ENCODE measurements at places on chromosomes 11 and 22. TPM values are rescaled to one million over a fixed set of nuclear protein-coding genes. Genes with fewer than 3 reads are reported as not detected.

DNA sequence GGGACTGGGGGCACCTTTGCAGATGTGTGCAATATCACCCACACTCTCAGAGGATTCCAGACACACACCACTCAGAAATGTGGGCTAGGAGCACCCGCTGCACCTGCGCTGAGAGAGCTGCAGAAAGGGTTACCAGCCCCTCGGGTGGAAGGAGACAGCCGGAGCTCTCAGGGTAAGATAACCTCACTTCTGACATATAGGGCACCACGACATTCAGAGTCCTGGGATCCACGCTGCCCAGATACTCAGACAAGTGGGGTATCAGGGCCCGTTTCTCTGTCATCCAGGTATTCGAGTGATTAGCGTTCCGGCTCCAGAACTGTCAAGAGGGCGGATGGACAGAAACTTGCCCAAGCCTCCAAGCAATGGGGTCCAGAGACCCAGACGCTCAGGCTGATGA is 6.2 kb upstream of the SYT8 start:
- DNase-seq, result no peak

GRCh38 chr11:14384338-14384737 is 25.4 kb upstream of the RRAS2 start:
- no peak for DNase-seq

DNA sequence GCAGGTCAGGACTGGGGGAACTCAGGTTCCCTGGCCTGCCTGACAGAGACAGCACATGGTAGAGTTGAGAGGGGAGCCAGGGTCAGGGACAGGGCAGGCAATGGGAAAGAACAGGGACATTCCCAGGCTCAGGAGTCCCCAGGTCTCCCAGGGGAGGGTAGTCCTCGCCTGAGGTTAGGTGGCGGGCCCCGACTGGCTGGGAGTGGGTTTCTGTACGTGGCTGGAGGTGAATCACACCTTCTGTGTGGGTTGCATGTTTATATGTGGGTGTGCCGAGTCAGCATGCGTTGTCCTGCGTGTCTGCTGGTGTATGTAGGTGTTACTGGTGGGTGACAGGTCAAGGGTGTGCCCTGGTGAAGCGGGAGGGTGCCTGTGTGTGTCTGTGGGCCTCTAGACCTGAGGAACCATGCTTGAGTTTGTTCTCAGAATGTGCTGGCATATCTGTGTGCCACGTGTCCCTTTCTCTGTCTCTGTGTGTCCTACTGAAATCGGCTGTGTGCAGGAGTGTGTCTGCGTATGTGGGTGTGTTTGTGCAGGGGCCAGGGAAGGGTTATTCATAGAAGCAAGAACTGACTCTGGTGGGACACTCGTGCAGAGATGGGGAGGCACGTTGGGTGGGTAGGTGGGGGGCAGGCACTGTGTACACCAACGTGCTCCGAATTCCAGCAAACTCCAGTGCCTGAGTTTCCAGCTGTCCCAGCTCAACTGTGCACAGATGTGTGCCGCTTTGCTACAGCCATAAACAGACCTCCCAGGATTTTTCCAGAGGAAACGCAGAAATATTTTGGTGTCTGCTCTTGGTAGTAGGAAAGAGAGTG is 23.8 kb upstream of the OAF start:
- peak; percentile 88 for DNase-seq

DNA sequence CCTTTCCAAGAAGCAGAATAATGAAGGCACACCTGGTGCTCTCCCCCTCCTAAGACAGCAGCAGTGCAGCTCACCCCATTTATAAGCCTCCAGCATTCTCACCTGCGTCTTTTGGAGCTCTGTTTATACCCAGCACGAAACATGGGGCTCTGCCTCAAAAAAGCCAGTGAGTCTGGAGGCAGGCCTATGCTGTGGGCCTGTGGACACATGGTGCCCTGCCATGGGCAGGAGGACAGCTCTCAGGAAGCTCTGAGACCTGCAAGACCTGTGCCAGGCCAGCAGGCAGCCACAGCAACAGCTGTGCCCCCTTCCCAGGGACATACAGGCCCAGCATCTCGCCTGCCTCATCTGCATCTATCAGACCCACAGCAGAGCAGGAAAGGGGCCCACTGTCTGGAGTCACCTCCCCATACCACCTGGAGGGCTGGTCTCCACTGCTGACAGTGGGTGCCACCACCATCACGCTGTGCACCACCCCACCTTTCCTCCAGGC is 64.2 kb downstream of the DGCR2 start:
- no peak for DNase-seq

- DNase-seq, result peak; percentile 58
These were observed 4.3 kb upstream of the OSBPL5 start for GRCh38 chr11:3169255-3170043.

- DNase-seq, result no peak
These were observed 319.9 kb downstream of the BRD1 start for GRCh38 chr22:49507607-49508292.

- no peak for DNase-seq
These were observed 21.9 kb downstream of the SBF2 start for GRCh38 chr11:10272132-10272531.

- no peak for DNase-seq
These were observed 10.0 kb upstream of the OR5M1 start for GRCh38 chr11:56624661-56625110.

DNA sequence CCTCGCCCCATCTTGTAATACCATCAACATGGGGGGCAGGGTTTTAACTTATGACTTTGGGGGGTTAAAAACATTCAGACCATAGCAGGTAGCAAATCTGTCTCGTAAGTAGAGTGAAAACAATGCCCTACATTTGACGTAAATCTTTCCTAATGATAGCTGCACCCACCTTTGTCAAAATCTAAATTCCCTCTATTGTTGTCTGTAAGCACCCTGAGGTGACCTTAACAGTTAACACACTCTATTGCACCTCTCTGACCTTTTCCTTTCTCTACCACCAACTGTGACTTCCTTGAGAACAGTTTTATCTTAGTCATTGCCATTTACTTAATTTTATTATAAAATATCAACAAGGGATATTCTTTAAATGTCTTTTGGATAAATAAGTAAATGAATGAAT is 1024.9 kb upstream of the CNTN5 start:
- no peak for DNase-seq

DNA sequence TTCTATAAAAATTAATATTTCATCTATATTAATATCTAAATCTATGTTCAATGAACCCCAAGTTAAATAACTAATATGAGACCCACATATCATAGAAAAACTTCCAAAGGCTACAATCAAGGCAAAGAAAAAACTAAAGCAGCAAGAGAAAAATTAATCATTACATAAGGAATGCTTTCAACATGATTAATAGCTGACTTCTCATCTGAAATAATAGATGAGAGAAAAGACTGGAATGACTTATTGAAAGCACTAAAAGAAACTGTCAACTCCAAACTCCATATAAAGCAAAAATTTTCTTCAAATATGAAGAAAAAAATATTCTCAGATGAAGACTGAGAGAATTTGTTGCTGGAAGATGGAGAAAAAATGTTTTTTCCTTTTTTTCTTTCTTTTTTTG is 13.0 kb downstream of the TRIM5 start:
- no peak for DNase-seq

- no peak for DNase-seq
These were observed 28.4 kb downstream of the YAP1 start for GRCh38 chr11:102138670-102139069.

DNA sequence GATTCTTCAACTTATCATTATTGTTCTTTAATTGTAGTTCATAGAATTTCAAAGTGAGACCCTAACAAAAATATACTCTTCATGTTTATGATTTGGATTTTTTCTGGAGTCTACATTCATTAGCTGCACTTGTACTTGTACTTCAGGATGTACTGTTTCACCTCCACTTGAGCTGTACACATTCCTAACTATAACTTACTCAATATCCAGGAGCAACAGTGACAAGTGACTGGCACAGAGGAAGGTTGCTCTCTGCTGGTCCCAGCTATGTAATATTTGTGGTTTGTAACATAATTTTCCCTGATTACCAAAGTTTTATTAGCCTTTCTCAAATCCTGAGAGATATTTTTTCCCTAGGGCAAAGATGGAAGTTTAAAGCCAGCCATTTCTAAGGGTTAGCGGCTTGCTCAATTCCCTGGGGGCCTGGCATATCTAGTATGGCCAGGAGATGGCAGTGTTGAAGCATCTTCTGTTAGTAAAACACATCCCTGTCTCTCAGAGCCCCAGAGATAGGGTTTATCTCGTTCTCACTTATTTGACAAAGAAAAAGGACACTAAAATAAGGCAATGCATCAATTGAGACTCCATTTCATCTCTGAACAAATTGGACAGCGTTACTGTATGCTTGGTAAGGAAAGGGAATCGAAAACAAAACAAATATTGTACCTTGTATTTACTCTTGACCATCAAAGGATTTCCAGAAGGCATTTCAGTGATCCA is 14.2 kb downstream of the OR52A5 start:
- peak; percentile 29 for DNase-seq

DNA sequence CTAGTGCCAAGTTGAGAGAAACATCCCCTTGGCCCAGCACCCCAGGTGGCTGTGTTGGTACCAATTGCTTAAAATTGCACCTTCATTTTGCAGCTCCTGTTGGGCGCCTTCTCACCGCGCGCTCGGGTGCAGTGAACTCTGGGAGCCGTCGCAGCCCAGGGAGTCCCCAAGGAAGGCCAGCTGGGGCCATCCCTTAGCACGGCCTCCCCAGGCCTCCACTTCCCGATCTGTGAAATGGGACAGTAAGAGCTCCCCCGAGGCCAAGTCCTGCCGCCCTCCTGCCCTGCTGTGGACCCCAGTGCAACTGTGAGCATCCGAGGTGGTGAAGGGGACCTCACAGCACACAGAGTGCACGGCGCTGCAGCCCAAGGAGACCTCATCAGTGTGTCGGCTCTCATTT is 1234.1 kb downstream of the BRD1 start:
- no peak for DNase-seq

DNA sequence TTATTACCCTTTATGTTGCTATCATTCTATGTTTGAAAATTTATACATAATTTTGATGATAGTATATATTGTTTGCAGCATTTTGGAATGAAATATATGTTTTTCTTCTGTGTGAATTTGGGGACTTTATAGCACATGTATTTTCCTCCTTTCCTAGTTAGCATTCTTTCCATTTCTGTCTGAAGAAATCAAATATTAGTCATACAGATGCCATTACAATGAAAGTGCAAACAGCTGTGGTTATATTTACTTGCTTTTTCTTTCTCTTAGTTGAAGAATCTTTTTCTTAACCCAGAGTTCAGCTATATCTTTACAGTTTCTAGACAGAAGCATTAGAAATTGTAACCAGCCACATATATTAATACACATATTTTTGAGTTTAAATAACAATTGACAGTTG is 753.1 kb upstream of the ARHGAP42 start:
- DNase-seq, result no peak

GRCh38 chr11:67654225-67654624 is 3.7 kb upstream of the ACY3 start:
- no peak for DNase-seq

DNA sequence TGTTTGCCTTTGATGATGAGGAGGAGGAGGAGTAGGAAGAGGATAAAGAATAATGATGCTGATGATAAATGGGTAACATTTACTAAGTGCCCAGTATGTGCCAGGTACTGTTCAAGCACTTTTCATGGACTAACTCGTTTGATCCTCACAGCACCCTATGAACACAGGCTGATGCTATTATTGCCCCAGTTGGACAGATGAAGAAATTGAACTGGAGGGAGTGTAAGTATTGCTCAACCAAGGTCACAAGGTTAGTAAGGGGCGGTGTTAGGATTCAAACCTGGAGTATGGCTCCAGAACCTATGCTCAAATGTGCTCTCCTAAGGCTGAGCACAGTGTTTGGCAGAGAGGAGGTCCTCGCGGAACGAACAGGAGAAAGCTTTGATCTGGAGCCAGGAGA is 78.6 kb downstream of the SYN3 start:
- DNase-seq, result no peak

- DNase-seq, result no peak
These were observed 58.9 kb downstream of the FLRT1 start for GRCh38 chr11:64094463-64095260.

- DNase-seq, result no peak
These were observed 918 bp downstream of the CHORDC1 start for GRCh38 chr11:90221803-90222458.

DNA sequence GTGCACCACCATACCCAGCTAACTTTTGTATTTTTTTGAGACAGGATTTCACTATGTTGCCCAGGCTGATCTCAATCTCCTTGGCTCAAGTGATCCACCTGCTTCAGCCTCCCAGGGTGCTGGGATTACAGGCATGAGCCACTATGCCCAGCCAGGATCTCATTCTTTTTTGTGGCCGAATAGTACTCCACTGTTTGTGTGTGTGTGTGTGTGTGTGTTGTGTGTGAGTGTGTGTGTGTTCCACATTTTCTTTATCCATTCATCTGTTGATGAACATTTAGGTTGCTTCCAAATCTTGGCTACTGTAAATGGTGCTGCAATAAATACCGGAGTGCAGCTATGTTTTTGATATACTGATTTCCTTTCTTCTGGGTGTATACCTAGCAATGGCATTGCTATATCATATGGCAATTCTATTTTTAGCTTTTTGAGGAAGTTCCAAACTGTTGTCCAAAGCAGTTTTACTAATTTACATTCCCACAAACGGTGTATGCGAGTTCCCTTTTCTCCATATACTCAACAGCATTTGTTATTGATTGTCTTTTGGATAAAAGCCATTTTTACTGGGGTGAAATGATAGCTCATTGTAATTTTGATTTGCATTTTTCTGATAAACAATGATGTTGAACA is 105.4 kb downstream of the TTC28 start:
- no peak for DNase-seq

GRCh38 chr11:126528075-126528474 is 172.6 kb downstream of the ST3GAL4 start:
- DNase-seq, result no peak

SYNGR1 gene
- 13.0 TPM for polyA plus RNA-seq

CABP4 gene
- 2.5 TPM for polyA plus RNA-seq

UVRAG gene
- 9.7 TPM for polyA plus RNA-seq

STK33 gene
- 3.0 TPM for polyA plus RNA-seq

SPTBN2 gene
- 24.3 TPM for polyA plus RNA-seq

CDCA5 gene
- 11.7 TPM for polyA plus RNA-seq
